Activated T-helper 1 cell treated with anti-CD3 and anti-CD28 coated beads, Interleukin-12 subunit alpha, Interleukin-12 subunit beta, Interleukin-2, Interleukin-4 antibody, amounts not matched to agents 30 ng/mL and 10 ng/mL and 1 ng/mL, durations not matched to agents 14 hours and 24 hours and 36 hours (primary cell): ENCODE measurements at places on chromosomes 7 and 10. TPM values are rescaled to one million over a fixed set of nuclear protein-coding genes. Genes with fewer than 3 reads are reported as not detected.

The MYOZ1 gene
- not detected in 2 replicates for total RNA-seq

DNA sequence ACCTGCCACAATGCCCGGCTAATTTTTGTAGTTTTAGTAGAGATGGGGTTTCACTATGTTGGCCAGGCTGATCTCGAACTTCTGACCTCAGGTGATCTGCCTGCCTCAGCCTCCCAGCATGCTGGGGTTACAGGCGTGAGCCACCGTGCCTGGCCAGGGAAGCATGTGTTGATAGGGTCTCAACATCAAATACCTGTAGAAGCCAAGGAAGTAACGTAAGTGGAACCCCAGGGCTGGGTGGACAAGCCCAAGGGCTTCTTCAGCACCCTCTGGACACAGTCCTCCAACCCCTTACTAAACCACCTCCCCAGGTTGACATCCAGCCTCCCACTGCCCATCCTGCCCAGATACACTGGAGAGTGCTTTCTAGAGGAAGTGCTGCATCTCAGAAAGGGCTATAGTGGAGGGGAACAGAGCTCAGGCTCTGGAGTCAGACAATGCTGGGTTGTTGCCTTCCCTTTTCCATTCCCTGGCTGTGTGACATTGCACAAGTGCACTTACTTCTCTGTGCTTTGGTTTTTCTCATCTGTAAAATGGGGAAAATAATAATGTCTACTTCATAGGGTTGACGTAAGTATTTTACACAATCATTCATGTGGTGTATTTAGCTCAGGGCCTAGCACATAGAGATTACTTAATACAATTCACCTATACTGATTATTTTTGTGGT, 73.9 kb upstream of the KAT6B start:
- no peak for DNase-seq

DNA sequence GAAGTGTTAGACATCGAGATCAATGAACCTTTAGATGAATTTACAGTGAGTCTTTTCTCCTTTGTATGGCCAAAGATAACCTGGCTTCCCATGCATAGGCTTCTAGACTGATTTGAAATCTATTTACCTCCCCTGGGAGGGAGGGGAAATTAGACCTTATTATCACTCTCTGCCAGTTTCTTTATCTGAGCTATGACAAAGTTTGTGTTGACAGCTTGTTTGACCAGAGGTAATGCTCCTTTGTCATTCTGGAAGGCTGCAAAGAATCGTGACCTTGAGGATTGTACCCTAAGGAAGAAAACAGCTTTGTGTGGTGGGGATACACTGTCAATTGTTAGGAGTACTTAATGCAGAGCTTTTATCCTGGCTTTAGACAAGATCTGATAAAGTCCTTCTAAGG, 36.4 kb downstream of the RBM33 start:
- DNase-seq: no peak

The AEBP1 gene
- 17.0 and 17.2 TPM in 2 replicates for total RNA-seq

The TMEM140 gene
- 2.9 and 4.5 TPM in 2 replicates for total RNA-seq

GRCh38 chr10:969473-970150, 18.6 kb upstream of the GTPBP4 start:
- no peak for DNase-seq

The TMEM26 gene
- total RNA-seq: not detected in 2 replicates

The CFAP46 gene
- not detected in 2 replicates for total RNA-seq

The GDF2 gene
- total RNA-seq: not detected in 2 replicates

DNA sequence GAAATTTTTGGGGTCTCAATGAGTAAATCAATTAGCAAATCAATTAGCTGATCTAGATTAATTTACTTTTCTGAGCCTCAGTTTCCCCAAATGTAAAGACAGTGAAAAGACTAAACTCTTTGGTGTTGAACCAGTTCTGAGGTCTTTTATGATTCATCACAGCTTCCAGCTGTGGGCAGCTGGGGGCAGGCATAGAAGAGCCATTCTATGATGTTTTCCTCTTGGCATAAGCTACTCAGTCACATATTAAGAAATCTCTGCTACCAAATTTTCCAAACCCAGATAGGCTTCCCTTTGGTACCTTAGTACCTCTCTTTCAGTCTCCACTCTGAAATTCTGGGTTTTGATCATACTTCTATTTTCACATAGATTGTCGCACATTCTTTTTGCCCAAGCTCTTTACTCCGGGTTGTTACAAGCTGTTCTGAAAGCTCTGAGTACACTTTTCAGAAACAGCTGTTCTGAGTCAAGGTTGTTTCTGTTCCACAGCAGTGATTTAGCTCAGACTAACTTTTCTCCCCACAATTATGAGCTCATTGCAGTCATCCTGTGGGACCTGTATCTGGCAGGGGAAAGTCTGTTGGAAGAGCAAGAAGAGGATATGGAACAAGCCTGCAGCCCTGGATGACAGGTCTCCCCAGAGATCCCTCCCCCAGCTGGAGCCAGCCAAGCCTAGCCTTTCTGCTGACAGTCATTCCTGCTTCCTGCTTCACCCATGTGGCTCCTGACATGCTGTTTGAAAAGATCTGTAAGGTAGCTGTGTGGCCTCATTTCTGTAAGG, 599.6 kb upstream of the GHITM start:
- DNase-seq: no peak

DNA sequence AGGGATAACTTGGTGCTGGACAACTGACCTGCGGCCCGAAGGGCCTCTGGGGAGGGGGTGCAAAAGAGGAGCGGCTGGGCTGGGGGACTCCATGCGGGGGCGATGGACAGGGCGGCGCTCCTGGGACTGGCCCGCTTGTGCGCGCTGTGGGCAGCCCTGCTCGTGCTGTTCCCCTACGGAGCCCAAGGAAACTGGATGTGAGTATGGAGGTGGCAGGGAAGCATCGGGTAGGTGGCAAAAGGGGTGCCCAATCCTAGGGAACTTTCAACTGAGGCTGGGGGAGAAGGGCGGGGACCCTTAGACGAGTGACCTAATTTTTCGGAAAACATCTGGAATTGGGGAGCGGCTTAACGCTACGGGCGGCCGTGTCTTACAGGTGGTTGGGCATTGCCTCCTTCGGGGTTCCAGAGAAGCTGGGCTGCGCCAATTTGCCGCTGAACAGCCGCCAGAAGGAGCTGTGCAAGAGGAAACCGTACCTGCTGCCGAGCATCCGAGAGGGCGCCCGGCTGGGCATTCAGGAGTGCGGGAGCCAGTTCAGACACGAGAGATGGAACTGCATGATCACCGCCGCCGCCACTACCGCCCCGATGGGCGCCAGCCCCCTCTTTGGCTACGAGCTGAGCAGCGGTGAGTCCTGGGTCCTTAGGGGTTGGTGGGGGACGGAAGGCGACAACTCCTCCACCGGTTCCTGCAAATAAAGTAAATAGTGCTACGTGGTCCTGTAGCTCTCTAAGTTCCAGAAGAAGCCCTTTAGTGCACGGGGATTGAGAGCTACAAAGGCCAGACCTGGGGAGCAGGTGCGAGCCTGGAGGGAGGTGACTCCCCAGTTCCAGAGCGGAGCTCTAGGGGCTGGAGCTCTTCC, 622 bp downstream of the WNT16 start:
- DNase-seq: no peak

DNA sequence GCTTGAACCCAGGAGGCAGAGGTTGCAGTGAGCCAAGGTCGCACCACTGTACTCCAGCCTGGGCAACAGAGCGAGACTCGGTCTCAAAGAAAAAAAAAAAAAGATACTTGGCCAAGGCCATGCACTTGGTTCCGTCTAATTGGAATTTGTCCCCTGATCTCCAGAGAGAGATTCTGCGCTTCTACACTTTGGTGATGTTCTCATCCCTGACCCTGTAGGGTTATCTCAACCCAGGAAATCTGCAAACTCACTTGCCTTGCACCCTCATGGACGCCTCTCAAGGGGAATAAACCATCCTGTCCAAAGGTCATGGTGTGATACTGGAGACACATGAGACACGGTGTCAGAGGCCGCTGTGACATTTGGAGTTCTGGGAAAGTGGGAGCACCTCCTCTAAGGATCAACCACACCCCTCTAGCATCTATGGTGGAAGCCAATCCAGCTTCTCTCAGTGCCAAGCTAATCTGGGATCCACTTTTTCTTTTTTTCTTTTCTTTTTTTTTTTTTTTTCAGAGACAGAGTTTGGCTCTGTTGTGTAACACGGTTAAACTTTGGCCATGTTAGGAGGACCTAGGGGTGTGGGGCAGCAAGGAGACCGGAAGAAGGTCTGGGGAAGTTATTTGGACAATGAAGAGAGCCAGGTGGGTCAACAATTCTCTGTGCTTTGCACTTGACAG, 7.8 kb upstream of the POR start:
- DNase-seq: no peak

DNA sequence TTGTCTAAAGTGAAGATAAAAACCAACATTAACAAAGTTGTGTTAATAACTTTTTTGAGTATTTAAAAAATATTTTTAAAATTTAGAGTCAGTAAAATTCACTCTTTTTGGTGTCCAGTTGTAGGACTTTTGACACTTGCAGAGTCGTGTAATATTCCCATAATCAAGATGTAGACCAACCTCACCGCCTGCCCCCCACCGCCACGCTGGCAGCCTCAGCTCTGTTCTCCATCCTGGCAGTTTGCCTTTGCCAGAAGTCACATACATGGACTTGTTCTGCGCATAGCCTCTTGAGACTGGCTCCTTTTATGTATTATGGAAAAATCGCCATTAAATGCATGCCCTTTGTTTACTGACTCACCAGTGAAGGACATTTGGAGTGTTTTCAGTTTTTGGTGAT, 27.3 kb upstream of the SYCE1 start:
- DNase-seq: no peak

The KCNK18 gene
- total RNA-seq: not detected in 2 replicates

DNA sequence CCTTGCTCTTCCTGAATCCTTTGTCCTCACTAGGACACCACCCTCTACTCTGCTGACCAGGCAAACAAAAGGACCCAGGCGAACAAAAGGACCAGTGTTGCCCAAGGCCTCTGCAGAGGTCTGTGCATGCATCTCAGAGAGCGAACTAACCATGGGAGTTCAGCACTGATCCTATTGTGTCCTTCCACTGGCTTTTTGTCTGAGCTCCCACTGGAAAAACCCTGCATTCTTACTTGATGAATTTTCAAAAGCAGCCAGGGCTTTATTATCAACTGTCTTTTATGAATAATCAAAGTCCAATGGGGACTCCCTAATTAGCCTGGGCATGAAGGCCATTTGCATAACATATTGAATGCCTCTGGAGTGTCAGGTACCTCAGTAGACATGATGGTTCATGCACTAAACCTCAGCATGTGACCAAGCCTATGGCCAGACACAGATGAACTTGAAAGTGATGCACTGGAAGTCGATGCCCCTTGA, 140.6 kb downstream of the KCNMA1 start:
- no peak for DNase-seq

The CDC123 gene
- total RNA-seq: 190 and 191 TPM in 2 replicates

DNA sequence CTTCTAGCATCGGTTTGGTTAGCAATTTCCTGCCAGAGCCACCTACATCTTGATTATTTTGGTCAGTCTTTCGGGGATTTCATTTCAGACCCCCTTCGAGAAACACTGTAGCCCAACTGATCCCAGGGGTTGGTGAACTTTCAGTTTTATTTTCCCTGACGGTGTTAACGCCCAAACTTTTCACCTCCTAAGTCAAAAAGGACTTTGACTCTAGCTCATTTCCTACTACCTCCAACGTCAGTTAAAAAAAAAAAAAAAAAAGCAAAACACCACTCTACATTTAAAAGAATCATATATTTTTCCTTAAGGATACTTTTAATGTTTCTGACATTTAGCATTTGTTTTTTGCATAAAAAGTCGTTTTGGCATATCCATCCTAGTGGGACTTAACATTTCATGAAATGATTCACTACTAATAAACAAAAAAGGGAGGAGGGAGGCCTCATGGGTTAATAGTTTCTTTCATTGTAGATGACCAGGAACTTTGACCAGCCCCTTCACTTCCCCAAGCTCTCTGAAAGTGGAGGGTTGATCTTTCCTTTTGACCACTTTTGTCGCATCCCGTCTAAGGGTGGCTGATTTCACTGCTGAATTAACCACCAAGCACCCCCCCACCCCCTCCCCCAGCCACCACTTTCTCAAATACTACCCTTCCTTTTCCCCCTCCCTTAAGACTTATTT, 764 bp upstream of the TCF7L2 start:
- DNase-seq: no peak

DNA sequence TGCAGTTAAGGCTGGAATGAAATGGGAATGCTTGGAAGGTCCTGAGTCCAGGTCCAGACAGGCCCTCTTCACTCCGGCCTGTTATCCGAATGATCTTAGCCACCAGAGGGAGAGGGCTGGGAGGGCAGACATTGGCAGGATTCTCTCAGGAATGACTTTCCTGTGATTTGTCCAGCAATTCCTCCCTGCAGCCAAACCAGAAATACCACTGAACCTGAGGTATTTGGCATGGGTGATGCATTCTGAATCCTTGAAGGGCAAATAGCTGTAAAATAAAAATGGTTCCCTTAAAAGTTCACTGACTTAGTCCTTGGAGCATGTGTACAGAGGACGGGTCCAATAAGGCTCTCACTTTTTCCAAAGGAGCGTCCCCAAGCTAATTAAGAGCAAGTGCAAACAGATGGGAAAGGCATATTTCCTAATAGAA, 77.5 kb upstream of the HABP2 start:
- DNase-seq: no peak

GRCh38 chr10:88386204-88386788, 196.8 kb downstream of the RNLS start:
- DNase-seq: no peak

GRCh38 chr10:78688901-78689583, 379.7 kb upstream of the ZMIZ1 start:
- DNase-seq: no peak

The OPALIN gene
- not detected in 2 replicates for total RNA-seq

The SH2D4B gene
- 0.18 and 0.20 TPM in 2 replicates for total RNA-seq

- DNase-seq: no peak
These were observed 443.2 kb upstream of the SEMA3A start for GRCh38 chr7:84637568-84638338.

GRCh38 chr7:102883098-102883860, 29.5 kb upstream of the LRRC17 start:
- no peak for DNase-seq

DNA sequence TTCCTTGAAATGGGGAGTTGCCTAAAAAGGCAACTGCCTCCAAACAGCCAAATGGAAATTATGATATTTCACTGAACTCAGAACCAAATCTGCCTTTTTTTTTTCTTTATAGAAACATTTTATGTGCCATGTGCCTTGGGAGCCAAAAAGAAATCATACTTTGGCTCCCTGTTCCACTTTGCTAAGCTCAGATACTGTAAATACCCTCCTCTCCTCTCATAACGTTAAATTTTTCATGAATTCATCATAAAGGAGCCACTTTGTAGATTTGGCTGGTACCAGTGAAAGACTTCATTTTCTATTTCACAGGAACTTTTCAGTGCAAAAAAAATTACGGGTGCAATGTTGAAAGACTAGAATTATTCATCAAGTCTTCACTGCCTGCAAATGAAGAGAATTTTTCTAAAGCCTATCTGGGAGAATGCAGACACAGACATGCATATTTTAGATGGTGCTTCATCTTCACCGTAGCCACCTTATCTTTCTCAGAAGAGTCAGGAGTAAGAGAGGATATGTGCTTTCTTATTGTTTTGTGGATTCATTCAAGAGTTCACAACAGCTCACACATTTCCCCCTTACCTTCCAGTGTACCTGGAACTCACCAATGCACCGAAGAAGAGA, 742.3 kb upstream of the GALNT17 start:
- DNase-seq: no peak

The PDZD8 gene
- total RNA-seq: 20.2 and 24.5 TPM in 2 replicates

The FEZF1 gene
- not detected in 2 replicates for total RNA-seq

GRCh38 chr10:100009283-100009792, 409 bp downstream of the DNMBP start:
- DNase-seq: no peak

The THSD7A gene
- not detected in 2 replicates for total RNA-seq
